C1 segment of cervical spinal cord (tissue), 14 donors: ENCODE measurements at places on chromosomes 6 and 20.

DNA sequence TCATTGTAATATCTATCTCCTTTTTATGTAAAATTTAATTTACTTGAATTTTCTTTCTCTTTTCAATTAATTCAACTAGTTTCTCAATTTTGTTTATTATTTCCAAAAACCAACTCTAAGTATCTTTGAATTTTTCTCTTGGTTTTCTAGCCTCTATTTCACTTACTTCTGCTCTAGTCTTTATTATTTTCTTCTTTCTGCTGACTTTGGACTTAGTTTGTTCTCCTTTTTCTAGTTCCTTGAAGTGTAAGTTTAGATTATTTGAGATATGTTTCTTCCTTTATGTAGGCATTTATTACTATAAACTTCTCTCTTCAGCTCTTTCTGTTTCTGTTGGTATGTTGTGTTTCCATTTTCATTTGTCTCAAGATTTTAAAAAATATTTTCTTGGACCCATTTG is 70.8 kb downstream of the TNFAIP3 start:
- no peak for DNase-seq

- no peak for DNase-seq
Measured at GRCh38 chr6:142353690-142354089, 51.9 kb downstream of the ADGRG6 start.

GRCh38 chr6:52522151-52522626 is 54.7 kb downstream of the TRAM2 start:
- DNase-seq, result no peak

DNA sequence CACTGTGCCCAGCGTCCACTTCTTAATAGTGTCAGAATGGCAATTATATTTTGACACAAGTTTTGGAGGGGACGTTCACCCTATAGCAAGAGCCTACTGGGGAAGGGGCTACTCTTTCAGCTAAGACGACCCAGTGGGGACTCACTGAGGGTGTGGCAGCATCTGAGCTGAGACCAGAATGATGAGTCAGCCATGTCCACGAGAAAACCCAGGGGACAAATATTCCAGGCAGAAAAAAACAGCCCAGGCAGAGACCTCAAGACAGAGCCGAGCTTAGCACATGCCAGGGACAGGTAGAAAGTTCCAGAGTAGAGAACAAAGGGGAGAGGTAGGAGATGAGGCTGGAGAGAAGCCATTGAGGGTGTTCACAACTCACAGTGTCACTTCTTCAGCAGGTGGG is 11.2 kb downstream of the CNBD2 start:
- DNase-seq, result no peak

DNA sequence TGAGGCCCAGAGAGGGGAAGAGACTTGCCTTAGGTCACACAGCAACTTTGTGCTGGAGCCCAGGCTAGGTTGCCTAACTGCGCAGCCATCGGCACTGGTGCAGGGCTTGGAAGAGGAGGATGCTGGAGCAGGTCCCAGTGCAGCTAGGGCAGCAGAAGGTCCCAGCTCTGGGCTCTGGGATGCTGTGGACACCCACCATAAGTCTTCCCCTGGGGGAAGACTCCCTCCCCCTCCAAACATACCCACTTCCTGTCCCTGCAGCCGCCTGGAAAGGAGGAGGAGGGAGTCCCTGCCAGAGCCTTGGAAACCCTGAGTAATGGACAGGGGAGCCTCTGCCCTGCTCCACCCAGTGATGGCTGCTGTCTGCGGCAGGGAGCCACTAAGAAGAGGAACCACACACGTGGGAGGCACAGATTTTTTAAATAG is 93.6 kb downstream of the NCR2 start:
- DNase-seq, result no peak

DNA sequence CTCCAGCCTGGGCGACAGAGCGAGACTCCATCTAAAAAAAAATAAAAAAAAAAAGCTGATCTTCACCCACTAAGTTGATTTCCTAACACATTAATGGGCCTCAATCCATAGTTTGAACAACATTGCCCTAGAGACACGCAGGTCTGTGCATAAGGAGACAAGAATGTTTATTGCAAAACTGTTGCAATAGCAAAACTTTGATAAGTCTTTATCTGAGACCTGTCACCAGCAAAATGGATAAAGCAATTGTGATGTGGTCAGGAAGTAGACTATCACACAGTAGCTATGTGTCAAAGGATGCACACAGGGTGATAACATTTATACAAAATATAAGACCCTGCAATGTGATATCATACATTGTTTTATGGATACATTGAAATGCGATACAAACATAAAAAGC is 4.2 kb upstream of the ITPR3 start:
- no peak for DNase-seq

DNA sequence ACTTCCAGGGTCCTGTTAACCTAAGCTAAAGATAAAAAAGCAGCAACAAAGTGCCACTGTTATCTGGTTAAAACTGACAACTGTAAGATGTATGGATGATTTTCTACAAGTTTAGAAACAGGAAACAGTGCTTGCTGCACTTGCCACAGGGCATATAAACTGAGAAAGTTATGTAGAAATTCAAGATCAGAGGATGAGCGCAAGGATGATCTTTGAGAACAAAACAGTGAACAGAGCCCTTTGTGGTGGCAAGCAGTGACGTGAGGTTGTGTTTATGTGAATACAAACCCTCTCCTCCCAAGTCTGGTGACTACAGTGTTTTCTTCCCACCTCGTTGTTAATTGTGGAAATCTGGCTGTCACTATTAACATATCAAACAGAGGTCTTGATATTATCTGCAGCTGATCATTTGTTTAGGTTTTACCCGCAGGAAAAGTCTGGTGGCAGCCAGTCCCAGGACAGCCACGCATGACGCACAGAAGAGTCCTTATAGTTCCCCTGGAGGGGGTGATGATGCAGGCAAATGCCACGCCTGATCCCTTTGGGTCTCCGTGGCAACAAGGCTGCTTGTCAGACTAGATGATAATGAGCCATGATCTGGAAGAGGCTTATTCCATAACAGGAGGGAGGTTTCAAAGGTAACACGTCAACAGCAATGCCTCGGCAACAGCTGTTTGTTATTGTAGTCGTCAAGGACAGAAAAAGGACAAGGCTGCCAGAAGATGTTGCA is 43.1 kb upstream of the TNFAIP3 start:
- DNase-seq, result peak; percentile 8
